ENCODE measurements at places on chromosomes 1 and 21. TPM values are rescaled to one million over a fixed set of nuclear protein-coding genes. Genes with fewer than 3 reads are reported as not detected.

- no peak overlapping the region for H3K27ac ChIP-seq
- no peaks in the 10 kb centered on the region for H3K4me1 ChIP-seq
- no peak for DNase-seq
- H3K27me3 ChIP-seq = no peaks in the 10 kb centered on the region
Observed at GRCh38 chr1:231317306-231318014, 20.2 kb downstream of the EXOC8 start.

DNA sequence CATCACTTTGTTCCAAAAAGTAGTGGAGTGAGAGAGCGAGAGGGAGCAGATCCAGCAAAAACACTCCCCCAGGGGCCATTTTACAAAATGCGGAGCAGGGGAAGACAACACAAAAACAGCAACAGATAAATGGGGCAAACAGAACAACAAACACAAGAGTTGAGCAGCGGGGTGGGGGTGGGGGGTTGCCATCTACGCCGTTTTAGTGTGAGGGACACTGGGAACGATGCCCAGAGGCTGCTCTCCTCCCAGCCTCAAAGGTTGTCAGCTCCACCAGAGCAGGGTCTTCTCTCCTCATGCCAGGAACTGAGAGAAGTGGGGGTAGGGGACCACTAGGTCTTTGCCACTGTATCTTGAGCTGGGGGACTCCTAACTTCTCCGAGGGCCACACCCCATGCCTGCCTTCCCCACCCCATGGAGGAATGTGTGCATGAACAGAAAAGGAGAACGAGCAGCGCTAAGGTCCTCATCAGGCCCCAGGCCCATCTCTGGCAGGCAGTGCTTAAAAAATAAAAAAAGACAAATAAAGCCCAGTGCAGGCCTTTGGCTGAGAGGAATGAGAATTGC, 1.3 kb upstream of the PBXIP1 start:
- peak overlapping the region; percentile 71 for H3K4me3 ChIP-seq
- no peaks in the 10 kb centered on the region for H3K36me3 ChIP-seq
- peak overlapping the region; percentile 88 for H3K27ac ChIP-seq

- no peaks in the 10 kb centered on the region for H3K27me3 ChIP-seq
- H3K4me1 ChIP-seq = no peaks in the 10 kb centered on the region
- DNase-seq = no peak
- no peak overlapping the region for H3K27ac ChIP-seq
- H3K4me3 ChIP-seq = no peak overlapping the region
- H3K36me3 ChIP-seq = no peaks in the 10 kb centered on the region
Observed at GRCh38 chr1:14476170-14476955, 122.1 kb upstream of the KAZN start.

- no peak for DNase-seq
- H3K4me1 ChIP-seq = no peaks in the 10 kb centered on the region
- no peaks in the 10 kb centered on the region for H3K27me3 ChIP-seq
- H3K27ac ChIP-seq = no peak overlapping the region
Observed at GRCh38 chr1:15358565-15359133, 51.0 kb upstream of the EFHD2 start.

DNA sequence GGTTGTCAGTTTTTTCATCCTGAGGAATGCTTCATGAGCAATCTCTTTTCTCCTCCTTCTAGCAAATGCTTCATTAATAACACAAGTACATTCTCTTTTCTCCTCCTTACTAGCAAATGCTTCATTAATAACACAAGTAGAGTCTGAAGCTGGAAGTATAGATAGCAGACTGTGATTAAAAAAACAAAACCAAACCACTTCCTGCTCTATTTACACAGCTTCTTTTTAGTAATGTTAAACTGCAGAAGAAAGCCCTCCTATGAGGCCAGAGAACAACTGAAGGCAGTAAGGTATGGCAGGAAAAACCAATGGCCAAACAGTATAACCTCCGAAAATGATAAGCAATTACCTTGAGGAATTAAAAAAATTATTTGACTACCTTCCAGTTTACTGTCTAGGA, 90.1 kb downstream of the ZSWIM5 start:
- H3K27me3 ChIP-seq = no peaks in the 10 kb centered on the region
- H3K36me3 ChIP-seq = no peaks in the 10 kb centered on the region
- no peak overlapping the region for H3K27ac ChIP-seq
- H3K4me3 ChIP-seq = no peak overlapping the region

CRNN gene
- not detected for total RNA-seq

PCP4 gene
- total RNA-seq = not detected

GRCh38 chr21:46457801-46458314, 833 bp upstream of the DIP2A start:
- H3K4me1 ChIP-seq = peaks cover 51% of the 10 kb centered on the region
- DNase-seq = peak; percentile 70
- peak overlapping the region; percentile 92 for H3K4me3 ChIP-seq
- H3K36me3 ChIP-seq = no peaks in the 10 kb centered on the region
- H3K27ac ChIP-seq = peak overlapping the region; percentile 85
- no peaks in the 10 kb centered on the region for H3K27me3 ChIP-seq

LRRC38 gene
- 26.8 TPM for total RNA-seq

- H3K27ac ChIP-seq = no peak overlapping the region
- DNase-seq = no peak
- H3K4me1 ChIP-seq = no peaks in the 10 kb centered on the region
Observed at GRCh38 chr1:69673321-69673720, 105.6 kb downstream of the LRRC7 start.

CDA gene
- total RNA-seq = 1.8 TPM

DNA sequence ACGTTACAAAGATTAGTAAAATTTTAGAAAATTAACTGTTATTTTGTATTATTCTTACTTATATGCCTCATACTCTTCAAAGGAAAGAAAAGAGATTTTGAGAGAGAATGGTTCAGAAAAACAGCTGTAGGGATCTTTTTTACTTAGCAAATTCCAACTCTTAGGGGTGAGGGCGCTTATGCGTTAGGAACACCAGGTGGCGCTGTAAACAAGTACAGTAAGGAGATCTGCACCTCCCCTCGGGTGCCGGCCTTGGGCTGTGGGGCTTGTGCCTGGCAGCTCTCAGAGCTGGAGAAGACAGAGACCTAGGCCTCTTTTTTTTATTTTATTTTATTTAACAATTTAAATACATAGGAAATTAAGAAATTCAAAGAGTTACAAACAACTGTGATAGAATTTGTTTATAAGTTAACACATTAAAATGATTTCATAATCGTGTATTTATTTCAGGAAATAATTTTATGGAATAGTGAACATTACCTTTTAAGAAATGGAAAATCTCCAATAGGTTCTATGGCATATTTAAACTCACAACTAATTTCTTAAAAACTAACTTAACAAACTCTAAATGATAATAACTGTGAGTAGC, 32.6 kb downstream of the UTP25 start:
- H3K4me1 ChIP-seq = no peaks in the 10 kb centered on the region
- H3K27me3 ChIP-seq = peaks cover 7% of the 10 kb centered on the region
- DNase-seq = peak; percentile 78
- peaks cover under 1% of the 10 kb centered on the region for H3K36me3 ChIP-seq
- no peak overlapping the region for H3K27ac ChIP-seq

DNA sequence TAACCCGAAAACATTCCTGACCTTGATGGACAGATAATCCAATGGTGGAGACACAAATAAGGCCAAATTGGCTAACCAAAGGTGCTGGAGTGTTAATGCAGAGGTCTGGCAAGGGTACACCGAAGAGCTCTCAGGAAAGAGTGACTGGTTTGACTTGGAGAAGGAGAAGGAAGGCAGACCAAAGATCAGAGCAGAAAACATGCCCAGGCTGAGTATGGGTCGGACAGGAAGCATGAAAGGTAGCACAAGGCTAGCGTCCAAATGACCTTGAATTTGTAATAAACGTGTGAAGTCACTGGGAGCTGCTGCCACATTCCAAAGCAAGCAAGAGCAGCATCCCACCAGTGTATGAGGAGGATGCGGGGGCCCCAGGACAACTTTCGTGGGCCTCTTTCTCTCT, 45.7 kb downstream of the APP start:
- H3K4me3 ChIP-seq = no peak overlapping the region
- no peaks in the 10 kb centered on the region for H3K27me3 ChIP-seq
- peaks cover 19% of the 10 kb centered on the region for H3K4me1 ChIP-seq

DNA sequence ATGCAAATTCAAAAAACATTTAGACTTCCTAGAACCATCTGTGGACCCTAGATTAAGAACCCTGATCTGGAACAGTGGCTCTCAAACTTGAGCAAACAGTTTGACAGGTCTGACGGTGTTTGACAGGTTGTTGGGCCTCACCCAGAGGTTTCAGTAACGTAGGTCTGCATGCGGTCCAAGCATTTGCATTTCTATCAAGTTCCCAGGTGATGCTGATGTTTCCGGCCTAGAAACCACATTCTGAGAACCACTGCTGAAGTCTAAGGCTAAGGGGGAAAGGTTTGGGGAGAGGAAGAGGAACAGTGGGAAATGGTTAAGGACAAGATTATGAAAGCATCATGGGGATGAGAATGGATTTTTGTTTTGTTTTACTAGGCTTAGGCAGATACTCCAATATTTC, 48.6 kb downstream of the MDM4 start:
- no peak overlapping the region for H3K27ac ChIP-seq
- no peaks in the 10 kb centered on the region for H3K4me1 ChIP-seq
- DNase-seq = no peak
- peaks cover 50% of the 10 kb centered on the region for H3K36me3 ChIP-seq
- H3K27me3 ChIP-seq = no peaks in the 10 kb centered on the region

ANGPTL1 gene
- 25.3 TPM for total RNA-seq

EXTL2 gene
- 3.8 TPM for total RNA-seq

- DNase-seq = no peak
- peaks cover 8% of the 10 kb centered on the region for H3K4me1 ChIP-seq
- no peak overlapping the region for H3K27ac ChIP-seq
- H3K4me3 ChIP-seq = no peak overlapping the region
Observed at GRCh38 chr1:182680901-182681567, 3.4 kb downstream of the RGS8 start.

All from psoas muscle (tissue), 8 donors.